ENCODE measurements at places on chromosomes 3 and 15.

DNA sequence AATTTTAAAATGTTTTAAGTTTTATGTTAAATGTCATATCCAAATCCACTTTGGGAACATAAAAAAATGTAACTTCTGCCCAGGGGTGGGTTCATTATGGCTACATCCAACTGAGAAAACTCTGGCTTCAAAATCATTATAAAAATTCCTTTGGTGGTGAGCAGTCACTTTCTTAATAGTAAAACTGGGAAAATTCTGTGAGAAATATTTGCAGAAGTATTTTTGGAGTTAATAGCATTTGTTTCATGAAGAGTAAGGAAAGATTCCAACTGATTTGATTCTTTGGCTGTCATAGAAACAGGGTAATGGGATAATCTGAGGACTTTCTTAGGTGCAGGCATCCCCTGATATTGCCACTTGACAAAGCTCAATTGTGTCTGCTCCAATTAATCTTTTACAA is 38.8 kb downstream of the CPA3 start:
- no peak for DNase-seq

DNA sequence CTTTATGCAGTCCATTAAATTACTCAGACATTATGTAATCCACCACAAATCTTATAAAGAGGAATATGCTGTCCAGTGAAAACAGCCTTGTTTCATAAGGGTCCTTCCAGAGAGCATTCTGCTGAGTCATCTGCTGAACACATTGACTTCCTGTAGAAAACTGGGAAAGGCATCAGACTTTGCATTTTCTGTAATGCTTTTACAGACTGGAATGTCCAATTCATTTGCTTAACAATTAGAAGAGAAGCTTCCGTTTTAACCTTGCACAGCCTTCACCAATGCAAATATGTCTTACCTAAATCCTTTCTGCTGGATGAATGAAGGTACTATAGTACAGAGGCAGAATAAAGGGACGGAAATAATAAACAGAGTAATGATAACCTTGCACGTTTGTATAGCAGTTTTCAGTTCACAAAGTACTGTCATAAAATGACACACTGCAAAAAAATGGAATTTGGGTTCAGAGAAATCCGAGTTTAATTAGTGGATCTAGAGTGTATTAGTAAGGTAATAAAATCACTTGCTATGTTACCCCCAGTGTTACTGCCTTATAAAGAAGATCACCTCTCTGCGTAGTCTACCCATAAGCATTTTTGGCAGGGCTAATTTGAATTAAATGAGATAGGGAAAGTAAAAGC is 301.5 kb downstream of the PYDC2 start:
- no peak for DNase-seq

GRCh38 chr15:70199124-70199482 is 101.4 kb upstream of the TLE3 start:
- DNase-seq, result no peak

DNA sequence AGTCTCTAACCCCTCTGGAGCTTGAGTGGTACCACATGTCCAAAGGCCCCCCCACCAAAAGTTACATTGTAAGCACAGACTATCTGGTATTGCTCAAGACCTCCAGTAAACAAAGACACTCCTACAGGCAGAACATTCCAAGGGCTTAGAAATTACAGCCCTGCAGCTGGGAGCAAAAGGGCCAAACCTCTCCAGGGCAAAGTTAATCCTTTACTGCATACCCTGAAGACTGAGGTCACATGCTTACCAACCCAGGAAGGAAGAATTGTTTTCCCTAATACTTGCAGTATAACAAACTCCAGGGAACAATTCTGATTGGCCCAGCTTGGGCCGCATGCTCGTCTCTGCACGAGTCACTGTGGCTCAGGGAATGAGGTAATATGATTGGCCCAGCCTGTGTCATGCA is 266.1 kb upstream of the NR2F2 start:
- DNase-seq, result no peak

DNA sequence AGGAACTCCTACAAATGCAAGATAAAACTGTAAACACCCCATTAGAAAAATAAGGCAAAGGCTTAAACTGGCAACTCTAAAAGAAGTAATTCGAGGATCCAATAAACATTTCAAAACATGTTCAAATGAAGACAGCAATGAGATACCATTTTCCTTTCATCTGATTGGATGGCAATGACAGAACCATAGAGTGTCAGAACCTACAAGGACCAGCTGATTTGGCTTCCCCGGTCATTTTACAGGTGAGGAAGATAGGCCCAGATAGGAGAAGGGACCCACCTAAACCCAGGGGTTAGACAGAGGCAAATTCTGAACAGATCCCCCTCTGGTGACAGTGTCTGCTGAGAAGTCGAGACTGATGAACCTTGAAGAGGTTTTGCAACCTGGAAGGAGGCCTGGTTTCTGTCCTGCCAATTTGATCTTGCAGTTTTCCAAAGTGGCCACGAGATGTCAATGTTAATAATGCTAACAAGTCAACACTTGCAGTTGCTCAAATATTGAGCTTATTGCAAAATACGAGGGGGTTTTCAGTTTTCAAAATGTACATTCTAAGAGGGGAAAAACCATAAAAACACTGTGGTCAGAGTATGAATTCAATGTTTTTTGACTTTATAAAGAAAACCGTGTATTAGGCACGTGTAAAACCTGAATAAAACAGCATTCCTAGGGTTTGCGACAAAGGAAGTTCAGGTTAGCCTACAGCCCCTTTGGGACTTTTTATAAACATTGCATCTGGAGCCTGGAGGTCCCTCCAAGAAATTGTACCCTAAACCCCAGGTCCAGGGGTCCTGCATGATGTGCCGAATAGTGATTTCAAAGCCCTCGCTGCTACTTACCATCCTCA is 21.5 kb downstream of the CFAP161 start:
- DNase-seq, result no peak

- no peak for DNase-seq
Measured at GRCh38 chr3:1087066-1087560, 5.7 kb upstream of the CNTN6 start.

GRCh38 chr3:151561878-151562277 is 101.0 kb upstream of the IGSF10 start:
- DNase-seq, result no peak

DNA sequence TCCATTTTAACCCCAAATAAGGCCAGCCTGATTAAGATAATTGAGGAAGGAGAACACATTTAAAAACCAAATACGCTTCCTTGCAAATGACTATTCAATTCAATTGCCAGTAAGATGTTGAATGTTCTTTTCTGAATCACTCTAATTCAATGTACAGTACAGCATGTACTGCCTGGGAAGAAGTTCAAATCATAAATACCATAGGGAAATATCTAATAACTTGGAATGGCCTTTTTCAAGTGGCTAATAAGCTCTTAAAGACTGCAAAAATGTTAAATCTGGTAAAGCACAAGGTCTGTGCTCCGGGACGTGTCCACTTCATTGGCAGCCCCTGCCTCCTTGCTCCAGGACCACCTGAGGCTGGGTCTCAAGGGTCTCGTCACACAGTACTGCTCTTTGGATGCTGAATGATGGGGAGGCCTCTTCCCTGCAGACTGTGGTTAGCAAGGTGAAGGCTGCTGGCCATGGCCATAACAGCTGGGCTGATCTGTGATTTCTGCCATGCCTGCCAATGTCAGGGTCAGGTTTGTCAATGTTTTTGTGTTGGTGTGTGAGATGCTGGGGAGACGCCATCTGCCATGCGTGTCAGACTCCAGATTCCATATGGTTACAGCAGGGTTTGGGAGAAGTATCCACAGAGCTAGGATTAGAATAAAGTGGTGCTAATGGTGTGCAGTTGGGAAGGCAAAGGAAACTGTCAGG is 300.5 kb downstream of the ADAMTS17 start:
- no peak for DNase-seq

DNA sequence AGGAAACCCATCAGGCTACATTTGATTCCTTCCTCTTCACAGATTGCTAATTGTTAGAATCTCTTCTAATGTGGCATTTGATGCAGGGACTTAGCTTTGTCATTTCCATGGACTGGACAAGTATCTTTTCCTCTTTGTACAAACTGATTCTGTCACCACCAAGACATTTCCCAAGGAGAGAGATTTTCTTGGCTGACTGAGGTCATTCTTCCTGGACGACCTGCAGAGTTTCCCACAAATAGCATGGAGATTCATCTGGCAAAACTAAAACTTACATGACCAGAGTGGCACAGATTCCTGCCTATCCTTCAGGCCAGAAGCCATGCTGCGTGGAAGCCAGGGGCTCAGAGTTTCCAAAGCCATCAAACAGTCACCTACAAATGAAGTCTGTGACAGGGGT is 269.2 kb upstream of the LRTM1 start:
- DNase-seq, result no peak

DNA sequence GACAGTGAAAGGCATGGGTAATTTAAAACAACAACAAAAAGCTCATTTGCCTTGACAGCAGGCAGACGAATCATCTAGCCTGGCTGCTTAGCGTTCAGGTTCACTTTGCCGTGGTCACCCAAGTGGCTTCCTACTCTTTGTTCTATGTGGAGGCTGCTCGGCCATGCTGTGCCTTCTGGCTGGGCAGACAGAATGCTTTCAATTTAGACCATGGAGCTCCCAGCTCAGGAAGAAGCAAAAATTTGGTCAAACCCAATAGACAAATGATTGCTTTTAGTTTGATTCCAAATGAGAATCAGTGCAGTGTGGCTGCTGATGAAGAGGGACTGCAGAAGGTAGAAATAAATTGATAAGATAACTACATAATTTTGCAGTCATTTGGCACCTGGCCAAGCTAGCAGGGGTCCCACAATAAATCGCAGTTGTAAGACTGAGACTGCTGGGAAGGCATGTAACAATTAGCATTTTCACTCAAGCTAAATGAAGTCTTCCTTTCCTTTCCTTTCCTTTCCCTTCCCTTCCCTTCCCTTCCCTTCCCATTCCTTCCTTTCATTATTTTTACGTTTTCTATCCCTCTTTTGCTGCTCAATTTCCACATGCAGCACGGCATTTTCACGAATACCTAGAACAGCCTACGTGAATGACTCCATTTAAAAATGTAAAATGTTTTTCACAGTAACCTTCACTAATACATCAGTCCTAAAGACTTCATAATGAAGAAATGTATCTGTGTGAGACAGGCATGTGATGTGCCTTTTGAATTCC is 360.4 kb upstream of the TGFBR2 start:
- DNase-seq, result no peak

- DNase-seq, result no peak
Measured at GRCh38 chr3:50853936-50854335, 179.2 kb downstream of the DOCK3 start.

GRCh38 chr3:143502081-143502480 is 346.2 kb downstream of the SLC9A9 start:
- no peak for DNase-seq

- no peak for DNase-seq
Measured at GRCh38 chr3:160154033-160154432, 71.2 kb upstream of the C3orf80 start.

GRCh38 chr3:23174426-23175039 is 28.6 kb upstream of the UBE2E2 start:
- no peak for DNase-seq

- no peak for DNase-seq
Measured at GRCh38 chr15:64426845-64427465, 33.4 kb upstream of the ZNF609 start.

GRCh38 chr15:87632364-87632763 is 624.2 kb downstream of the NTRK3 start:
- no peak for DNase-seq

DNA sequence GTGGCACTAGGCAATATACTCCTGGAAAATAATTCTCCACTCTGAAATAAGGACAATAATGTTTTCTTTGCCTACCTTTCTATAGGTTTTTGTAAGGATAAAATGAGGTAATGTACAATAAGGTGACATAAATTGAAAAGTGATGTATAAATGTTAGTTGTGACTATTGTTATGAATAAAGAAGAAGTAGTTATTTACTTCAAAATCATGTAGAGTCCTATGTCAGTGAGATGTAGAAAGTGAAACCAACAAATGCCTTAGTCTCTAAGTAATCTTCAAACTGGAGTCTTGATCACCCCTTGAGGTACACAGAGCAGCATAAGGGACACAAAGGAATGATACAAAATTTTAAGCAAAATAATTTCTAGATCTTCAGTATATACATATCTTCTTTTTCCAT is 60.3 kb upstream of the TP63 start:
- no peak for DNase-seq

GRCh38 chr15:40456299-40456712 is 14.5 kb upstream of the CHST14 start:
- no peak for DNase-seq

GRCh38 chr3:64216274-64217147 is 8.8 kb downstream of the PRICKLE2 start:
- DNase-seq, result no peak

DNA sequence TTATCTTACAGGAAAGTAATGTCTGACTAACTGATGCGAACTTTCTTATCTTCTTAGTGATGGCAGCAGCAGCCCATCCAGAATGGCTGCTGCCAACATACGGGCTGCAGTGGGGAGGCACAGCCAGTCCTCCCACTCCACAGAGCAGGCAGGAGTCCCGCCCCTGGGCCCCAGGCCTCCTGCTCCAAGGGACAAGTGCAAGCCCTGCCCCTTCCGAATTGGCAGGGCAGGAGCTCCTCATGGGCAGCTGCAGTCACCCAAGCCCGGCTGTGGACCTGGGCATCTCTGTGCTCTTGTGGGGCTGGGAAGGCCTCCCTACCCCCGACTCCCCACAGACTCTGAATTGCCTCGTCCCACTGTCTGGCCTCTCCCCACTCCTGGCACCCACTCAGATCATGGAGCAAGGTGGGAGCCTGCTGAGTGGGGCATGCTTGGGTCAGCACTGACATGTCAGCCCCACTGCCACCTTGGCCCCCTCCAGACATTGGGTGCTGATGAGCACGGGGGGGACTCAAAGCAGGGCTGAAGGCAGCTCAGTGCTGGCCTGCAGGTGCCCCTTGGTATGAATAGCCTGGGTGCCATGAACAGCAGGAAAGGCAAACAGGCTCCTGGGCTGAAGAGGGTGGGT is 618.9 kb upstream of the KCNMB2 start:
- no peak for DNase-seq

DNA sequence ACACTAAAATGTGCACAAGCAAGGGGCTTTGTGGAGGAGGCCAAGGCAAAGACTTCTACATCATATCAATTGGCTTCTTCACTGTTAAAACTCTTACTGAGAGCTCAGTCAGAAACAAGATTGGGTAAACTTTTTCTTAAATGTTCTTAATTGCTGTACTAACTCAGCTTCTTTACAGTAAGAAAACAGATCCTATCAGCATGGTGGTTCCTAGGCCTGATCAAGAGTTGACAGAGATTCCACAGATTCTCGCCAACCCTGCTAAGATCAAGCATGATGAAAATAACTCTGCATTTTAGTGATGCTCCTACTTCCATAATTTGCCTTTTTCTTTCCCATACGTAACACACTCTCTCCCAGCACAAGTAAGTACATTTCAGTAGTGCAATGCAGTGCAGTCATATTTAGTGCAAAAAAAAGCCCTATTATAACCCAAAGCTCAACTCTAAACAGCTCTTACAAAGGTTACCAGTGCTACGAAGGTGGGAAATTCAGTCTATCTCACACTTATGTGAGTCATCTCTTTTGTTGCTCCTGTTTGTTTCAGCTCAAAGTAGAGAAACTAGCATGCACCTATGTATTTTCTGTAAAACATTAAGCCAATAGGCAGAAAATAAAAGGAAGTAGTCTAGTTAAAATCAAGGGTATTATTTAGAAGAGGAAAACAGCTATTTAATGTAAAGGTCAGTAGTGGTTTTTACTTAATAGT is 29.9 kb downstream of the TIGIT start:
- DNase-seq, result no peak

All from effector memory CD4-positive, alpha-beta T cell (primary cell).